ENCODE measurements at places on chromosomes 5 and 9. TPM values are rescaled to one million over a fixed set of nuclear protein-coding genes. Genes with fewer than 3 reads are reported as not detected.

DNA sequence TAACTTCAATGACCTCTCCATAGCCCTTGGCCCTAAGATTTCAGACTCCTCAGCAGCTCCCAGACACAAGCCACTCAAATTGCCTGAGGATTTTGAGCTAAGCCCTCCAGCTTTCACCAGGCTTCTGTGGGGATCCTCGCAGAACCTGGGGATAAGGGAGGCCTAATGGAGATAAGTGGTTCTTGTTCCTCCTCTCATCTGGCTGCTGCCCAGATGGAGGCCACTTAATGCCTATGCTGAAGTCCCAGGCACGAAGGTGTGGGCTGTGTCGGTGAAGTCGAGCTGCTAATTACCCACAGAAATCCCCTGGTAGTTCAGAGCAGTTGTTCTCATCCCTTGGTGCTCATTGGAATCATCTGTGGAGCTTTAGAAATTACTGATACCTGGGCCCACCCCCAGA lies 10.3 kb upstream of the FAT2 start:
- no peak for DNase-seq

DNA sequence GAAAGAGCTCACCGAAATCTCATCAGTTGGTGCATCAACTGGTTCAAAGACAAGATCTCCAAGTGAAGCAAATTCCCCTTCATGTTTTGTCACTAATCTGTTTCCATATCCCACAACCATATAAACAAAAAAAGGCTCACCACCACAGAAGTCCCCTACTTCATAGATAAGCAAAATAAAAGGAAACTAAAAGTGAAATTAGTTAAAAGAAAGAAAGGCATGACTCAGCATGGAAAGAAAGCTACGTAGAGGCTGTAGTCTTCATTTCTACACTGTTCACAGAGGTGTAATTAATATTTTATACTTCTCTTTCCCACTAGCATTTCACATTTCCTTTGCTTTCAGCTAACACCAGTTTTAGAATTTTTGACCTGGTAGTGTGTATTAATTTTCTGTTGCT lies 208.0 kb downstream of the CYLC2 start:
- no peak for DNase-seq

DNA sequence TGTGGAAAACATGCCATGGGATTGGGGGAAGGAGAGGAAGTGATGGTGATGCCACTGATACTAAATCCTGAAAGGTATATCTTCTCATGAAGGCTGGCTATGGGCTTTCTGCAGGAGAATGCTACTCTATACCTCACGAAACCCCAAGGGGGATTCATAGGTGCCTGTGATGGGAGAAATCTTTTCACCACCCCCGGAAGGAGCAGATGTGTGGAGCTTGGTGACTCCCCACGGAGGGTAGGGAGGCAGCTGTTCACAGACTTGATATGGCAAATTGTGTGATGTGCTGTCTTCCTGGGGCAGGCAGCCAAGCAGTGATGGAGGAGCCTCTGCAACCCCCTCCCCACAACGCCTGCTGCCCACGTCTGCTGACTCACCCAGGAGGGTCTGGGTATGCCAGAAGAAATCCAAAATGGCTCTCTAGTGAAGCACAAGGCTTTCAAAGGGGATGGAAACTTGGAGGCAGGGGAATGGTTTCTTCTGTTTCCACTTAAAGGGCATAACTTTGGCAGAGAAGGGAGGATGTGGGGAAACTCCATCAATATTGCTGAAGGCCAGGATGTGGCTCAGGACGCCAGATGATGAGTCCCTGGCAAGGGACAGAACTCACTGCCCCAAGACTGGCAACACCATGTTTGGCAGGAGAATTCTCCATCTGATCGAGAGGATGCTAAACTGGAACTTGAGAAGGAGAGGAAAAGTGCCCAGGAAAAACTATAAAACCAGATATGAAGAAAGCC lies 188.3 kb downstream of the GABBR2 start:
- no peak for DNase-seq

Gene PTGS1
- 0.44 TPM for total RNA-seq

All from CD8-positive, alpha-beta memory T cell (primary cell).